ENCODE measurements at places on chromosomes 6 and 20.

DNA sequence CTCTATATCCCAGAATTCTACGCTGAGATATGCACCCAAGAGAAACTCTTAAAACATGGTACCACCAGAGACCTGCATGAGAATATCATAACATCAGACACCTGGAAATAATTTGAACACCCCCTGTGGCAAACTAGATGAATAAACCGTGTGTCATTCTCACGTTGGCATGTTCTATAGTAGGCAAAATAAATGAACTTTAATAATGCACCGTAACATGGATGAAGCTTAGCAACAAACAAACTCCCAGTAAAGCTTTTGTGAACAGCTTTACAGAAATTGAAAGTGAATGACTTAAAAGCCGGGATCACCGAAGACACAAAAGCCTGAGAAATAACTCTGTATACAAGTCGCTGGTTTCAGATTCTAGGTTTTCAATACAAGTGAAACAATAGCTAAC lies 1166.8 kb upstream of the CITED2 start:
- DNase-seq: no peak

DNA sequence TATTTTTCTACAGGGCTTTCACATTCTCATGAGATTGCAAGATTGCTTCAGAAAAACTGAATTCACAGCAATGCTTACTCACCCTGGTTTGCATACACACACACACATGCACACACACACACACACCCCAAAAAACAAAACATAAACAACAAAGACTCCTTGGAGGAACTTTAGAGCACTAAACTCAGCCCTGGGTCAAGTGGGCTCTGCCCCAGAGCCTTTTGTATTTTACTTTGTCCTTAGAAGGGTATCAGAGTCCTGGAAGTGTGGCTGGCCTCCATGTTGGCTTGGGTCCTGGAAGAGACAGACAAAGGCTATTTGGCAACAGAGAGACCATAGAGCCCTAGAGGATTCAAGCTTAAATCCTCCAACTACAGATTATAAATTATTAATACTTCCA lies 8.0 kb upstream of the CST9 start:
- no peak for DNase-seq

DNA sequence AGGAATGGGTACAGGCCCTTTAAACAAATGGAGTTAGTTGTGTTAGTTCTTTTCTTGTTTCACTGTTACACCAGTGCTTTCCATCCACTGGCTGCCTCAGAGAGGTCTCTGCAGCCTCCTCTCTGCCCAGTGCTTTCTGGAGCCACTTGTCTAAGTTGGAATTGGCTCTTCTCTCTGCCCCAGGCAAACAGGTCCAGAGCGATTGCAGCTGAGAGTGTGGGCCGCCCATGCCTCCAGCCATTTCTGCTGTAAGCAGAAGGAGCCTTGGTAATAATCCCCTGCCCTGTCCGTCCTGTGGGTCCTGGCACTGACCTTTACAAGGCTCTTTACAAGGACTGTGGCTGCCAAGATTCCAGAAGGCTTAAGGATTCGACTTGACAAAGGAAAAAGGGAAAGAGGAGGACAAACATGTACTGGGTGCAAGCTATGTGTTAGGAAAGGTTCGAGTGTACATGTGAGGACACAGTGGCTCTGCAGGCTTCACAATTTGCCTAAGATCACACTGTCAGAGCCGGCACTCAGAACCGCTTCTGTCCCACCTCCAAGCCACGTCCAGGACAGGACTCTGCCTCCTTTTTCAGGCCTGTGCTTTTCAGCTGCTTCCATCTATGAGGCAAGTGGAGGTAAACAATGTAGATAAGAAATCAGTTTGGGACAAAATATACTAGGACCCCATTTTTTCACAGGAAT lies 88.5 kb downstream of the POPDC3 start:
- DNase-seq: no peak

GRCh38 chr20:18003897-18004296 lies 35.1 kb downstream of the MGME1 start:
- no peak for DNase-seq

DNA sequence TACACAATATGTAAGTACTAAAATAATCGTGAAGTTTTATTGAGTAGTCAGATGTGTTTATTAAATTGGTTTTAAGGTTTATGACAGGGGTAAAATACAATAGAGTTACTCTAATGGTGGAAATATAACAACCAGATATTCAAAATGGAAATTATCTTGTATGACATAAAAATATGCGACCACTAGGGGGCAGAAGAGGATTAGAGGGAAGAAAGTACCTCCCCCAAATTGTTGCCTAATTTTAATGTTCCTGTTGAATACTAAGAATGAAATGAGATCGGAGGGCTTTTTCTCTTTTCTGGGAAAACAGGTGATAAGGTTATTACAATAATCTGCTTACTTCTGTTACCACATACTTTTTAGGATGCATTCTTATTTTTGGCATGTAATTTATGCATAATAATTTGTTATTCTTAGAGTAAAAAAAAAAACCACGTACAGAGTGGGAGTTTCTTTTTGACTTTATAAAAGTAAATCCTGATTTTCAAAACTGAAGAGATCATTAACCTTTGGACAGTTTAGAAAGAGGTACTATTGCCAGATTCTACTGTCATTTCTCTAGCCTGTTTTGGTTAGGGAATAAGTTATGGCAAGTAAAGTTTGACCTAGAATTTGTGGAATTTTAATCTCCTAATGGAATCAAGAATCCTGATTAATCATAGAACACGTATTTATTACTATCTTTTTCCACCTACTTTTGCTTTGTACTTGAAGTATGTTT lies 159.2 kb downstream of the CD109 start:
- no peak for DNase-seq

- DNase-seq: no peak
Measured at GRCh38 chr6:34674268-34674639, 22.3 kb downstream of the ILRUN start.

DNA sequence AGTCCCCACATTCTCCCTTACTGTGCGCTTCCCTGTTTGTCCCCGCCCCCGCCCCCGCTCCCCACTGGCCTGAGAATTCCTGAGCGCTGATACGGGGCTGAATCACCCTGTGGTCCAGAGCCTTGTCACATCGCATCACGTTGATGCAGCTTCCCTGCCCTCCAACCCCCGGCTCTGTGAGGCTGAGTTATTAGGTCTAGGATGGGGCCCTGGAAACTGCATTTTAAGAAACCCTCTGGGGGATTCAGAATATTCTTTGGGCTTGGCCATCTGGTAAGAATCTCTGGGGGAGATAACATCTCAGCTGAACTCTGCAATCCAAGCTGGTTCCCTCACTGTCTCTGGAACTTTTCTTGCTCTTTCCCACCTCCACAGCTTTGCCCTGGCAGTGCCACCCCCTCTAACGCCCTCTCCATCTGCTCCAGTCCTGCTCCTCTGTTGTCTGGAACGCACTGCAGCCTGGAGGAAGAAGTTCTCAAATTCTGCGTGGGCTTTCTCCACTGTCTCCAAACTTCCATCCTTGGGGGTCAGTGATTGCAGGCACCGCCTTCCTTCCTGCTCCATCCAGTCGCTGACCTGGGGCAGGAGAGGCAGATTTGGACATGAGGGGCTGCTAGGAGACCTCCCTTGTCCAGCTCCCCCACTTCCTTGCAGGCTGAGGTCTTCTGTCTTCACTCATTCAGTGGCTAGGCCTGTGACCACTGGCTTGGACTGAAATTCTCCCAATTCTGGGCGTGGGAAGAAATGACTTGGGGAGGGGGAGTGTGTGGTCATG lies 42.6 kb downstream of the KIAA1755 start:
- DNase-seq: no peak

DNA sequence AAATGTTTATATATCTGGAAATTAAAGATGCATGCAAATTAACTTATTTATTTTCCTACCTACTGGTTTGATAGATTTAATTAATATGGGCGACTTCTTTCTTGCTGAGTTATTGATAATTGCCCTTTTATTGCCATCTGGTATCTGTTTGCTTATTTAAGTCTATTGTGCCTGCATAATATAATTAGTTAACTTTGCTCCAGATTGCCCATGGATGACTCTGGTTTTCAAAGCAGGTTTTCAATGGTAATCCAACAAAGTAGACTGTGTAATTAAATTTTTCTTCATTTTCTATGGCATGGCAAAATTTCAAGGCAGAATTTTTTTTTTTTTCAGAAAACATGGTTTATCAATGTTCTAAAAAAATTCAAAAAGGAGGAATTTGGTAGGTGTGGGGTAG lies 1092.0 kb downstream of the GRIK2 start:
- DNase-seq: no peak

DNA sequence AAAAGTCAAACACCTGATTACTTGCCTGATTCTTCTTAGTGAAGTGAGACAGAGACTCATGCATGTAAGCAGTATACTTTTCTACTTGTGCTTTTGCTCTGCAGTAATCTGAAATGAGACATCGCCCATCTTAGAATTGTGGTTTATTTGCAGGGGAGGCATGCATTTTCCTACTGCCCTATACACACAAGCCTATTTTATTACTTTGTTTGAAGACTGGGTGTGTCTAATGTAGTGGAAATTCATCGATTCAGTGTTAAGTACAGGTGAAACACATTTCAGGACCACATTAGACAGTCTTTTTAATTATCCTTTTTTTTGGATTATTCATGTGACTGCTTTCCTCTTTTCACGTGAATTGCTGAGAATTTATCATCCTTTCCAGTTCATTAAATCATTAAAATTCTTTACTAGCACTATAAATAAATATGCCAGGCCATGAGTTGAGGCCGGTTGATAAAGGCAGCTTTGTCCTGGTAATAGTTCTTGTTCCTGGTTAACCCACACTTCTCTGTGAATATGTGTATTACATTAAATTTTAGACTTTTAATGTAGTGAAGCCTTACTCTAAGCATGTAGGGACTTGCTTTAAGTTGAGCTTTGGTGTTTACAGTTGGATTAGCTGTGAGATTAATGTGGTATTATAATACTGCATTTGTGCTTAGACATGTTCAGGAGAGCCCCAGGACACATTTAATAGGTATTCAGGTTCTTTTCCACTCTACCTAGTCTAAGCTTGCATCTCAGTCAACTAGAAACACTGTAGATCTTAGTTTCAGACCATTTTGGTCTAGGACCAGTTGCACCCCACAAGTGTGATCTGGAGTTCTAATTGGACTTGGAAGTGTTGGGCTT lies 10.8 kb upstream of the BTBD3 start:
- DNase-seq: no peak

- no peak for DNase-seq
Measured at GRCh38 chr6:37838219-37838921, 18.8 kb downstream of the ZFAND3 start.

DNA sequence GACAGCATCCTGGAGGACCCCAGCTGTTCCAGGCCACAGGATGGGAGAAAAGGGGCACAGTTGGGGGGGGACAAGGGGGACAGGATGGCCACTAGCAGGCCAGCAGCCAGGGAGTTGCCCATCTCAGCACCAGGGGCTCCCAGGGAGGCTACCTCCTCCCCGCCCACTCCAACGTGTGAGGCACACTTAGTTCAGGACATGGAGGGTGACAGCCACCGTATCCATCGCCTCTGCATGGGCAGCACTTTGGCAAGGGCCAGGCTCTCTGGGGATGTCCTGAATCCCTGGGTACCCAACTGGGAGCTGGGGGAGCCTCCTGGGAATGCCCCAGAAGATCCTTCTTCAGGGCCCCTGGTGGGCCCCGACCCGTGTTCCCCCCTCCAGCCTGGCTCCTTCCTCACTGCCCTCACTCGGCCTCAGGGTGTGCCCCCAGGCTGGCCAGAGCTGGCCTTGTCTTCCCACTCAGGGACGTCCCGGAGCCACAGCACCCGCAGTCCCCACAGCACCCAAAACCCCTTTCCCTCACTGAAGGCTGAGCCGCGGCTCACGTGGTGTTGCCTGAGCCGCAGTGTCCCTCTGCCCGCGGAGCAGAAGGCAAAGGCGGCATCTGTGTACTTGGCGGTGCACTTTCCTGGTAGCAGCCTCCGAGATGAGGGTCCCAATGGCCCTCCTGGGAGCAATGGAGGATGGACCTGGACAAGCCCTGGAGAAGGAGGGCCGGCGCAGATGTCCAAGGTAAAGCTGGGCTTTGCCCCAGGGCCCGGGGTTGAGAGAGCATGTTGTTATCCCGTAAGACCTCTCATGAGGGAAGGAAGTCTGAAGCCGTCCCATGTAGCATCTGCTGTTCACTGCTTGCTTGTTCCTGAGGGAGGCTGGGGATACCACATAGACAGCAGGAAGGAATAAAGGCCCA lies 30.7 kb downstream of the ZNF831 start:
- DNase-seq: no peak

- no peak for DNase-seq
Measured at GRCh38 chr6:20427856-20428255, 26.2 kb downstream of the E2F3 start.
